ENCODE measurements at places on chromosomes 3 and 15. TPM values are rescaled to one million over a fixed set of nuclear protein-coding genes. Genes with fewer than 3 reads are reported as not detected.

The NANOGP8 gene
- total RNA-seq = not detected

The PFKFB4 gene
- 16.9 TPM for total RNA-seq

The TMEM266 gene
- 0.47 TPM for total RNA-seq

The KCNAB1 gene
- total RNA-seq = not detected

The NMB gene
- 12.6 TPM for total RNA-seq

The ILDR1 gene
- not detected for total RNA-seq

The CLRN1 gene
- not detected for total RNA-seq

The FANCI gene
- total RNA-seq = 35.7 TPM

The MAGI1 gene
- total RNA-seq = 1.3 TPM

The APH1B gene
- total RNA-seq = 5.1 TPM

GRCh38 chr3:3071136-3071535, 39.0 kb downstream of the IL5RA start:
- DNase-seq = no peak

DNA sequence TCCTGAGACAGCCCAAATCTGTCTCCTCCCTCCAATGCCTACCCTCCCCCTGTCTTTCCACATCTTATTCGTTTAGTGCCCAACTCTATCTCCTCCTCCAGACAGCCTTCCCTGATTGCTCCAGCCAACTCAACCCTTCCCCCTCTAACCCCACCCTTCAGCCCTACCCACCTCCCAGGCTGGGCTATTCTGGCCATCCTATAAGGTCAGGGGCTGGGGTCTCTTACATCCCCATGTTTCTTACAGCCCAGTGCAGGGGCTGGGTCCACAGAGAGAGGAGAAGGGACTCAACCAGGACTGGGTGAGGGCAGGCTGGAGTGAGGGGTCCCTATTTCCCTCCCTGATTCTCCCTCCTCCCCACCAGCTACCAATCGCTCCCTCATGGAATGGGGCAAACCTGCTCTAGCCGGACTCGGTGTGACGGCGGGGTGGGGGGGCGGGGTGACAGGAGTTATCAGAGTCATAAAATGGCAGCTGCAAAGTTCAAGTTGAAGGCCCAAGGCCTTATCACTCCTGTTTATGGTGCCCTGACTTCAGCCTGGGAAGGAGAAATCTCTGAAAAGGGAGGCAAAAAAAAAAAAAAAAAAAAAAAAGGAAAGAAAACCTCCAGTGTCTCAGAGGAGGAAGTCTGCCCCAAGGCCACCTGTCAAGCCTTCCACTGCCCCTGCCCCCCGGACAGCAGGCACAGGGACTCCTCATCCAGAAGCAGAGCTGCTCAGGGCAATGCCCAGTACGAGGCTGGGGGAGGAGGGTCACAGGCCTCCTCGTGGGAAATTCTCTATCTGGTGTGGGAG, 2.1 kb downstream of the VIPR1 start:
- no peak for DNase-seq

- DNase-seq = no peak
These were observed 21.7 kb upstream of the ARID3B start for GRCh38 chr15:74519311-74519710.

DNA sequence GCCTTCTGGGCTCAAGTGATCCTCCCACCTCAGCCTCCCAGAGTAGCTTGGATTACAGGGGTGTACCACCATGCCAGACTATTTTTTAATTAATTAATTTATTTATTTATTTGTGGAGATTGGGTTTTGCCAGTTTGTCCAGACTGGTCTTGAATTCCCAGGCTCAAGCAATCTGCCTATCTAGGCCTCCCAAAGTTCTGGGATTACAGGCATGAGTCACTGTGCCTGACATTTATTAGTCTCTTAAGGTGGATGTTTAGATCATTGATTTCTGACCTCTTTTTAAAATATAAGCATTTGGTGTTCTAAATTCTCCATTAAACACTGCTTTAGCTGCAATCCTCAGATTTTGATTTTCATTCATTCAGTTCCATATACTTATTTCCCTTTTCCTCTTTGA, 15.6 kb downstream of the FBXW12 start:
- DNase-seq = no peak

DNA sequence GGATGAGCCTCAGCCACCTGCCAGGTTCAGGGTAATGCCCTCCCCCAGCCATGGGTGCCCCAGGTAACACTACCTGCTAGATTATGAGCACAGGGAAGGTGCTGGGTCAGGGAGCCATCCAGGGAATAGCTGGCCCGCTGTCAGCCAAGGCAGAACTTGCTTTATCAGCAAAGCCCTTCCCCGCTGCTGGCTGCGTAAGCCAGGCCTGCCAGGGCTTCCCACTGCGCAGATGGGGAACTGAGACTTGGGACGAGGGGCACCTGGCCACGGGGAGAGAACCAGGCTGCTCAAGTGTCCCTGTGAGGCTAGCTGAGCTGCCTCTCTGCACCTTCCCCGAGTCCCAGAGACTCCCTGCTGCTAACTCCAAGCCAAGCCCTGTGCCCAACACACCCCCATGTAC, 45.4 kb downstream of the CACNA2D2 start:
- DNase-seq = no peak

GRCh38 chr3:56303487-56303886, 164.8 kb downstream of the ERC2 start:
- DNase-seq = peak; percentile 39

GRCh38 chr15:68143129-68143528, 62.0 kb downstream of the CALML4 start:
- no peak for DNase-seq

- DNase-seq = no peak
These were observed 38.0 kb upstream of the GBE1 start for GRCh38 chr3:81799403-81799802.

- peak; percentile 15 for DNase-seq
These were observed 67.3 kb downstream of the MORC1 start for GRCh38 chr3:109050591-109051167.

DNA sequence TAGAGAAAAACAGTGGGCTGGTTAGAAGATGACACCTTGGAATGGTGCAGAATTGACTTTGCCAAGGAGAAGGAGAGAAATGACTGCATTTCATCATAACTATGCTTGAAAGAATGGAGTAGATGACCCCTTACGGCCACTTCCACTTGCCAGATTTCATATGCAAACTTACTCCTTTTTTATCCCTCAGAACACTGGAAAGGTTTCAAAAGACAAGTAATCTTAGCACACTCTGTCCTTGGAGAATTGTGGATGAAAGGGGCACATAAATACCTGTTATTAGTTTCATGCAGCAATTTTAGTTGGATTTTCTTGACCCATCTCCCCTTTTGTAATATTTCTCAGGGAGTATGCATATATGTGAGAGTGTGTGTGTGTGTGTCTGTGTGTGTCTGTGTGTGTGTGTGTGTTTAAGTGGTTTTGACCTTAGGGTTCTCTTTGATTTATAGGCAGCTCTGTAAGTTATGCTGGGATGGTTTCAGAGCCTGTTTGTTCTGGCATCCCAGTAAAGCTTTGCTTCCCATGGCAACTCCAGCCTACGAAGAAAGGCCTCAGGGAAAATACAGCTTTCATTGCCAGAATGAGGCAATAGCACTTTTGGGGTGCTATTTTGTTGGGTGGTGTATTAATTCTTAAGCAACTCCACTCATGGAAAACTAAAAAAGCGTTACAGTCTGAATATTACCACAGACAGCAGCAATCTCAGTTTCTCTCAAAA, 122.2 kb upstream of the TP63 start:
- DNase-seq = no peak

DNA sequence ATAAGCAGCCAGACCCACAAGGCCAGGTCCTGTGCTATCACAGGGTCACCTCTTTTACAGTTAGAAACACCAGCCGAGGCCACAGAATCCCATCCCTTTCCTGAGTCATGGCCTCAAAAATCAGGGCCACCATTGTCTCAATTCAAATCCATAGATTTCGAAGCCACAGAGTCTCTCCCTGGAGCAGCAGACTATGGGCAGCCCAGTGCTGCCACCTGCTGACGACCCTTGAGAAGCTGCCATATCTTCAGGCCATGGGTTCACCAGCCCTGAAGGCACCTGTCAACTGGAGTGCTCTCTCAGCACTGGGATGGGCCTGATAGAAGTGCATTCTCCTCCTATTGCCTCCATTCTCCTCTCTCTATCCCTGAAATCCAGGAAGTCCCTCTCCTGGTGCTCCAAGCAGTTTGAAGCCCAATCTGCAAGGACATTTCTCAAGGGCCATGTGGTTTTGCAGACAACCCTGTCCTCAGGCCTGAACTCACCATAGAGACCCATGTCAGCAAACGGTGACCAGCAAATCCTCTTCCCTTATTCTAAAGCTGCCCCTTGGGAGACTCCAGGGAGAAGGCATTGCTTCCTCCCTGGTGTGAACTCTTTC, 39.6 kb downstream of the TGM4 start:
- peak; percentile 33 for DNase-seq

DNA sequence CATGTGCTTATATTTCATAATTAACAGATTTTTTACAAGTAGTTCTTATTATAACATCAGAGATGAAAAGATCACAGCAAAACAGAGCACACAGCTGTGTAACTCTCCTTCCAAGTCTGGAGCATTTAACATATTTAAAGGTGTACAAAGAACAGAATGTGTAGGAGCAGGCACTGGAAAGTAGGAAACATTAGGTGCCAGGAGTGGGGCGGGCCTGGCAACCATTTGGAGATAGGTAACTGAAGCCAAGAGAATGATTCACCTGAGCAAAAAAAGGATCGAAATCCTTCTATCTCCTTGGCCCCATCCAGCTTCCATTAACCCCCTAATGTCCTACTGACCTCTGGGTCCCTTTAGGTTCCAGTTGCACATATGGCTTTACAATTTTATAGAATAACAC, 2.3 kb upstream of the MYH15 start:
- DNase-seq = no peak
